Thymus (tissue), 14 donors: ENCODE measurements at places on chromosomes 5 and 9. TPM values are rescaled to one million over a fixed set of nuclear protein-coding genes. Genes with fewer than 3 reads are reported as not detected.

The GADD45G gene
- total RNA-seq, result 6.9 TPM

The NRG2 gene
- total RNA-seq, result 0.38 TPM

The QRFP gene
- 0.05 TPM for total RNA-seq

The PCDHA6 gene
- total RNA-seq, result 0.05 TPM

The CDKN2B gene
- total RNA-seq, result 0.80 TPM

The GRXCR2 gene
- 0.05 TPM for total RNA-seq

The NOTCH1 gene
- total RNA-seq, result 14.9 TPM

The MLANA gene
- total RNA-seq, result not detected

The LRRC19 gene
- not detected for total RNA-seq

The PCDHAC2 gene
- 0.38 TPM for total RNA-seq

The ZNF618 gene
- total RNA-seq, result 1.8 TPM
